ENCODE measurements at places on chromosomes 1 and 21. TPM values are rescaled to one million over a fixed set of nuclear protein-coding genes. Genes with fewer than 3 reads are reported as not detected.

DNA sequence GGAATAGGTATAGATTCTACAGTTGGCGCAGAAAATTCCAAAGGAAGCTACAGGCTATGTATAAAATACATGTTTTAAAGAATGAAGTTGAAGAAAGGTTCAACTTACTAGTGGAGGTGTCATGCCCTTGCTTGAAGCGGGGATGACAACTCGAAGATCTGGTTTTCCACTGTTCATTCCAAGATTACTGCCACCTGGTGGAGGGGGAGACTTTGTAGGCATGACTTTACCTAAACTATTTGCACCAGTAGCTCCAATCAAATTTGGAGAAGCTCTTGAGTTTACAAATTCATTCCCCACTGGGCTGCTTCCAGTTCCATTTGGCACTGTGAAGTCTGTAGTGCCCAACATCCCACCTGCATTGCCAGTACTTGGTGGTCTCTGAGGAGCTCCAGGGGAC lies 81.7 kb downstream of the AXDND1 start:
- no peak for DNase-seq

DNA sequence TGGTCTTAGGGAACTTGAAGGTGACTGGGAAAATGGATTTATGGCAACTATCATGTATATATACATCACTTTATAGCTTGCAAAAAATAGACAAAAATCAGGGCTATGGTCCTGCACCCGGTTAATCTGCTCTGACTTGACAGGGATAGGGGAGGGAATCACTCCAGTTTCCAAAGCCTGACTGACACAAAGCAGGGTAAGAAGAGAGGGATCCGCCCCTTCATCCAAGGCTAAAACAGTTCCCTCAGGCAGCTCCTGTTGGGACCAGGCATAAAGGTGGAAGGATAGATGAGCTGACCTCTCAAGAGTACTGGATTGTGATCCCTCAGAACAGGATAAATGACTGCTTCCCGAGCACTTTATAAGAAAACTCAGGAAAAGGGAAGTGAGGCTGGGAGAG lies 1.4 kb downstream of the PBXIP1 start:
- no peak for DNase-seq

Gene CD34
- 72.1 TPM for total RNA-seq

- DNase-seq, result no peak
Measured at GRCh38 chr1:9238550-9238949, 4.0 kb downstream of the H6PD start.

Gene HCRTR1
- 0.67 TPM for total RNA-seq

Data from left ventricle myocardium superior (tissue), 1 donor.